ENCODE measurements at places on chromosomes 4 and X.
A peak's percentile ranks its signal among the peaks of the same experiment; 100 is the strongest.

- H3K27ac ChIP-seq: no peak overlapping the region
- H3K27me3 ChIP-seq: no peaks in the 10 kb centered on the region
- no peak for DNase-seq
- no peaks in the 10 kb centered on the region for H3K36me3 ChIP-seq
- no peak overlapping the region for H3K4me3 ChIP-seq
Measured at GRCh38 chr4:95517576-95518345, 31.0 kb downstream of the UNC5C start.

GRCh38 chr4:123305736-123306135 lies 90.9 kb upstream of the SPRY1 start:
- DNase-seq: no peak
- H3K4me1 ChIP-seq: peaks cover 12% of the 10 kb centered on the region
- H3K27me3 ChIP-seq: no peaks in the 10 kb centered on the region
- H3K27ac ChIP-seq: no peak overlapping the region
- H3K4me3 ChIP-seq: no peak overlapping the region

- no peak overlapping the region for H3K27ac ChIP-seq
- no peaks in the 10 kb centered on the region for H3K4me1 ChIP-seq
- peak; percentile 47 for DNase-seq
- no peak overlapping the region for H3K4me3 ChIP-seq
Measured at GRCh38 chr4:65007841-65008439, 598.7 kb upstream of the TECRL start.

DNA sequence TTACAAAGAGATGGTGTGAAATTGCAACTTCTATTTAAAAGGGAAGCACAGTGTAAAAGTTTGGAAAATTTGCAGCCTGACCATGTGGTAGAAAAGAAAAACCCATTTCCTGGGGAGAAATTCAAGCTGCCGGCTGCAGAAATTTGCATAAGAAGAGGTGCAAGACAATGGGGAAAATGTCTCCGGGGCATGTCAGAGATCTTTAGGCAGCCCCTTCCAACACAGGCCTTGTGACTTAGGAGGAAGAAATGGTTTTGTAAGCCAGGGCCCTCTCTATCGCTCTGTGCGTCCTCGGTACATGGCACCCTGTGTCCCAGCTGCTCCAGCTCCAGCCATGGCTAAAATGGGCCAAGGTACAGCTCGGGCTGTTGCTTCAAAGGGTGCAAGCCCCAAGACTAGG lies 40.4 kb downstream of the CCDC158 start:
- no peaks in the 10 kb centered on the region for H3K27me3 ChIP-seq
- no peak for DNase-seq
- H3K27ac ChIP-seq: no peak overlapping the region

GRCh38 chr4:153789741-153790499 lies 1.0 kb upstream of the SFRP2 start:
- no peak overlapping the region for H3K27ac ChIP-seq
- H3K4me1 ChIP-seq: no peaks in the 10 kb centered on the region

DNA sequence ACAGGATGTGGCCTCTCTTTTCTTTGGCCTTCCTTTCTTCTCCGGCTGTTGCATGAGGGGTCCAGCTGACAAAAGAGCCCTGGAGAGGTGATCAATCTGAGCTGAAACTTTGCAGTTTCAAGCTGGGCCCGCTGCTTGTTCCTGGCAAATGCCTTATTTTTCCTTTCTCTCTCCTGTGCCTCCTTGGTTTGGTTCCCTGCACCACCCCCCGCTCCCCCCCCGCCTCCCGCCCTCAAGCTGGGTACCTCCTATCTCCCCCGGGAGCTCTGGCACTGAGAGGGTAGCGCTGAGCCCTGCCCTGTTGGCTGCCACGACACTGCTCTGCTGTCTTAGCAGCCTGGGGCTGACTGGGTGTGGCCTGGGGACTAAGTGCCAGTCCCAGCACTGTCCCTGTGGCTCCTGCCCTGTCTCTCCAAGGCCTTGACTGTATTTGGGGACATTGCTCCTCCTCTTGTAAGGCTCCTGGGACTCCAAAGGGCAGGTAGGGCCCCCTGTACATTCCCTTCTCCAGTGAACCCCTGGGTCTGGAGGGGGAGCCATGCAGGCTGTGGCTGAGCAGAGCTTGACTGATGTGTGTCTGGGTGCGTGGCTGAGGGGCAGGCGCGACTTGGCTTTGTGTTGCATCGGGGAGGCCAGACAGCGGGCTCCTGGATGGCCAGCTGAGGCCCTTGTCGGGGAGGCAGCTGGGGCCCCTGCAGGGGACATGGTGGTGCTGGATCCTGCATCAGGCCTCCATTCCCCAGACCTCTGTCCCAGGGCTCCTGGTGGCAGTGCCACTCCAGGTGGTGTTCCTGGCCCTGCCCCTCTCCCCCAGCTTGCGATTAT lies 1.1 kb downstream of the PLXNA3 start:
- H3K27me3 ChIP-seq: no peaks in the 10 kb centered on the region
- 0 out of 2 replicates have a peak, but pooled peaks cover 4% of the 10 kb centered on the region for H3K4me1 ChIP-seq
- DNase-seq: no peak
- H3K36me3 ChIP-seq: peaks cover 4% of the 10 kb centered on the region
- no peak overlapping the region for H3K27ac ChIP-seq
- peak overlapping the region; percentile 60 for H3K4me3 ChIP-seq

- no peak overlapping the region for H3K4me3 ChIP-seq
- no peaks in the 10 kb centered on the region for H3K4me1 ChIP-seq
- H3K36me3 ChIP-seq: no peaks in the 10 kb centered on the region
- H3K27me3 ChIP-seq: no peaks in the 10 kb centered on the region
- H3K27ac ChIP-seq: no peak overlapping the region
Measured at GRCh38 chr4:33724685-33725084, 2519.6 kb downstream of the ARAP2 start.

DNA sequence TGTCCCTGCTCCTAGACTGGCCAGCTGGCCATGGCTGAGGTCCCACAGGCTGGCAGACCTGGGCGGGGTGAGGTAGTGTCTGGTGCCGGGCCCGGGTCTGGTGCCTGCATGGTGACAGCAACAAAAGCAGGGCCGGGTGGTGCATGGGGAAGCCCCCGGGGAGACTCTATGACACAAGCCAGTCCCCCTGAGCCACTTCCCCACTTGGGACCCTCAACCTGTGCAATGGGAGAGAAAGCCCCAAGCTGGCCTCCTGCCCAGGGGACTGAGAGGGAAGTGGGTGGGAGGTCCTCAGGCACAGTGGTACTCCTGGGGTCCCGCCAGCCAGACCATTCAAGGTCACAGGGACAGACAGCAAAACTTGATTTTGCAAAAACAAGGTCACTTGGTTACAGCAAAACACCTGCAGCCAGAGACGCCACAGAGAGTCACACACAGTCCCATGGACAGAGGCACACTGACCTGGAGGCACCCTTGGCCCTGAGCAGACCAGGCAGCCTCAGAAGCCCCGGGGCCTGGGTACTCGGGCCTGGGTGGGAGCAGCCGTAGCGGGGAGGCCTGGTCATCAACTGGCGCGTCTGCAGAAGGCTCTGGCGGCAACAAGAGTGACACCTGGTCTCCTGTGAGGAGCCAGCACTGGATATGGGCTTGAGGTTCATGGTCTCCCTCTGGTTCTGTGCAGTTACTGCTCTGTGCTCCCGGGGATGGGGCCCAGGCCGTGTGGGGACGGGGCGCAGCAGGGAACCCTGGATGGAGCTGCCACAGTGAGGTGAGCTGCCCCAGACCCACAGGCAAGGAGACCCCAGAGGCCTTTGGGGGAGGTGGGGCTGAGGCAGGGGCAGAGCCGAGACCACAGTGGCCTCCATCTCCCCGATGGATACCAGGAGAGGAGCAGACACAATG lies 60.6 kb downstream of the HTRA3 start:
- H3K27me3 ChIP-seq: peaks cover 38% of the 10 kb centered on the region
- H3K4me3 ChIP-seq: no peak overlapping the region
- H3K4me1 ChIP-seq: peaks cover 13% of the 10 kb centered on the region
- no peaks in the 10 kb centered on the region for H3K36me3 ChIP-seq
- no peak for DNase-seq

DNA sequence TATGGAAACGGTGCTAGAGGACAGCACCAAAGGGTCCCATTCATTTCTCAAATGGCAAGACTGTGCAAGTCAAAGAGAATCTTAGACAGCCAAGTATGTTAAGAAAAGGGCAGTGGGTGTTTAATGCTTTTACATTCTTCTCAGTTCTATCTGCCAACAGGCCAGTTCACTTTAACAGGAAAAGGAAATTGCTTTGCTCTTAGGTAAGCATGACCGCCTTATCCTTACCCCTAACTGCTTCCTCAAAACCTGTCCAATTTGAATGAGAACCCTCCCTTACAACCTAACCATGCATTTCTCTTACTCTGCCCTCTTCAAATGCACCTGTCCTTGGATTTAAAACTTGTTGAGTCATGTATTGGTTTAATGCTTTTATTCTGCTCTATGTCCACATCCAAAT lies 44.5 kb upstream of the BLTP1 start:
- no peak overlapping the region for H3K4me3 ChIP-seq
- H3K27me3 ChIP-seq: no peaks in the 10 kb centered on the region
- H3K27ac ChIP-seq: no peak overlapping the region

GRCh38 chr4:56821381-56822243 lies at the start of gene SPINK2:
Gene SPINK2, minus strand, starts transcription at chr4:56821701. Its CDS starts 39 bp downstream, at chr4:56821662.
- no peak within 1 kb of the TSS for H3K27ac ChIP-seq
- H3K4me1 ChIP-seq: no peaks in the 10 kb centered on the region
- peaks cover 37% of the 10 kb centered on the region for H3K27me3 ChIP-seq
- no peaks in the 10 kb centered on the region for H3K36me3 ChIP-seq
- no peak for DNase-seq

DNA sequence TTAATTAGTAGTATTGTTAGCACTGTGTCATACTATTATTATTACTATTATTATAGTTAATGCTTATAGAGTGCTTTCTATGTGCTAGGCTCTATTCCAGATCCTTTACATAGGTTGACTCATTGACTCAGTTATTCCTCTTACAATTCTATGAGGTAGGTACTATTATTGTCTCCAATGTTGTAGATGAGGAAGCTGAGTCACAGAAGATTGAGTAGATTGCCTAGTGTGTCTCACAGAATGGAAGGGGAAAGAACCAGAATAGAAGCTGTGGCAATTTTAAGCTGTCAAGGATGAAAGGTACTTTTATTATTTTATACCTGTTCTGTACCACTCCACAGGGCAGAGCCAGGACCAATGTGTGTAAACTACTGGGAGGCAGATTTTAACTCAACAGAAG lies 1.9 kb upstream of the TCEAL1 start:
- H3K27ac ChIP-seq: no peak overlapping the region
- no peak overlapping the region for H3K4me3 ChIP-seq
- no peak for DNase-seq
- H3K36me3 ChIP-seq: no peaks in the 10 kb centered on the region

GRCh38 chrX:15564981-15565579 lies 35.7 kb downstream of the ACE2 start:
- H3K27me3 ChIP-seq: no peaks in the 10 kb centered on the region
- H3K27ac ChIP-seq: no peak overlapping the region
- DNase-seq: peak; percentile 20
- peaks cover 11% of the 10 kb centered on the region for H3K4me1 ChIP-seq
- H3K36me3 ChIP-seq: no peaks in the 10 kb centered on the region
- no peak overlapping the region for H3K4me3 ChIP-seq

GRCh38 chrX:14922437-14922836 lies 49.2 kb downstream of the MOSPD2 start:
- DNase-seq: no peak
- H3K36me3 ChIP-seq: no peaks in the 10 kb centered on the region
- H3K27ac ChIP-seq: no peak overlapping the region
- H3K4me3 ChIP-seq: no peak overlapping the region
- no peaks in the 10 kb centered on the region for H3K27me3 ChIP-seq
